ENCODE measurements at places on chromosomes 7 and 10.

- DNase-seq: no peak
Measured at GRCh38 chr10:15321431-15322341, 49.4 kb downstream of the FAM171A1 start.

GRCh38 chr10:75825661-75826060 is 394.2 kb downstream of the LRMDA start:
- no peak for DNase-seq

- no peak for DNase-seq
Measured at GRCh38 chr10:47305566-47305965, 5.6 kb downstream of the GDF10 start.

DNA sequence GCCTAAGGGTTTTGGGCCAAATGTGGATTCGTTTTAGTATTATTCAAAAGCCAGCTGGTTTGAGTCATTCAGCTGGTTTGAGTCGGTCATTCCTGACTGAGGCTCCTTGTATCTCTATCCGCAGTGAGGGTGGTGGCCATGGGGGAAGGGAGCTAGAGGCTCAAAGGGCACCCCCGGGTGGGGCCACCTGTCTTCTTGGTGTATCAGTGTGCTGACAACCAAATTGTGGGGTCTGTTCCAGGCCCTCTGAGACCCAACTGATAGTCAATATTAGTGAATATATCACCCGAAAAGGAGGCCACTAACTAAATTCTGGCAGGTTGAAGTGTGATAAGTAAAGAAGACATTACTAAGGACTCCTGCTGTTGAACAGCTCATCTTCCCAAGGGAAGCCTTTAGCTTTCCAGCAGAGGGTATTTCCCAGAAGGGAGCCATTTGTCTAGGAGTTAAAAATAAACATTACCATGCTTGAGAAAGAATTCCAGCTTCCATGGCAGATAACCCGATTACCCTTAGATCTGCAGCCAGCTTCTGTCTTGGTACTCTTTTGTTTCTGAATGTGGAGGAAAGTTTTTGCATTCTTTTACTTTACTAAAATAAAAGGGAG is 29.9 kb upstream of the DDX50 start:
- no peak for DNase-seq

- DNase-seq: no peak
Measured at GRCh38 chr7:151175793-151176311, 8.4 kb upstream of the GBX1 start.

GRCh38 chr10:70920519-70920918 is 32.2 kb upstream of the PCBD1 start:
- DNase-seq: no peak

All from GDM1 (cell line).